LHCN-M2 (cell line): ENCODE measurements at places on chromosomes 7 and 10. TPM values are rescaled to one million over a fixed set of nuclear protein-coding genes. Genes with fewer than 3 reads are reported as not detected.
A peak's percentile ranks its signal among the peaks of the same experiment; 100 is the strongest.

The LBX1 gene
- 1.7 TPM in 2 replicates for total RNA-seq

The CALML5 gene
- not detected in 2 replicates for total RNA-seq

The HOXA10 gene
- total RNA-seq, result 12.8 and 13.2 TPM in 2 replicates

The WNT8B gene
- not detected in 2 replicates for total RNA-seq

The FAM241B gene
- not detected in 2 replicates for total RNA-seq

The FAM25C gene
- total RNA-seq, result not detected in 2 replicates

The CALCR gene
- not detected in 2 replicates for total RNA-seq

The TMEM273 gene
- not detected in 2 replicates for total RNA-seq

DNA sequence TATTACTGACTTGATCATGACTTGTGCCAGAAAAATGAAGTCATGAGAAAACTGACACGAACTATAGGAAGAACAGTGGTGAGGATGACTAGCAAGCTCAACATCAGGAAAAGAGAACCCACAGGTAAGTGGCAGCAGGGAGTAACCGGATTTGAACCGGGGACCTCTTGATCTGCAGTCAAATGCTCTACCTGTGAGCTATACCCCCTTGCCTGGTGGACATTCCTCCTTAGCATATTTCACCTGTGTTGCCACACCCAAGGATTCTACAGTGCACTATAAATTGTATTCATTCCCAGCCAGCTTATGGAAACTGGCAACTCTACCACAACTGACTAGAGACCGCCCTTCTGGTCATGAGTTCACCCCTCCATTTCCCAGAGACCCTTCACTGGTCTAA lies 97.5 kb upstream of the ZNF746 start:
- no peak for DNase-seq

GRCh38 chr7:108094933-108095710 lies 35.0 kb downstream of the LAMB4 start:
- DNase-seq, result peak; percentile 89

DNA sequence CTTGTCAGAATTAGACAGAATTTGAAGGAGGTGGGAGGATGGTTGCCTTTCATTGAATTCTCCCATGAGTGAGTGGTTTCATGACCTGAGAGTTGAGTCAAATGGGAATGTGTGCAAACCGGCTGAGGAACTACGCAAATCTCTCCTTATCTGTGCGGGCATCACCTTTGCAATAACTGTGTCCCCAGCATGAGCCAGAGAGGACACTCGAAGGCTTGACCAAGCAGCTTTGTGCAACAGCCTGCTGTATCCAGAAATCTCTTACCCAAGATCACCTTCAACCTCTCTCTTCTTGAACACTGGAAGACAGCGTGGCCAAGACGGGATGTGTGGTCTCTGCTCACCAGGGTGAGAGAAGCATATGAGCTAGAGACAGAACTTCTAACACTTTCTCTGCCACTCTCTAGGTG lies 93.8 kb upstream of the IKZF1 start:
- no peak for DNase-seq

DNA sequence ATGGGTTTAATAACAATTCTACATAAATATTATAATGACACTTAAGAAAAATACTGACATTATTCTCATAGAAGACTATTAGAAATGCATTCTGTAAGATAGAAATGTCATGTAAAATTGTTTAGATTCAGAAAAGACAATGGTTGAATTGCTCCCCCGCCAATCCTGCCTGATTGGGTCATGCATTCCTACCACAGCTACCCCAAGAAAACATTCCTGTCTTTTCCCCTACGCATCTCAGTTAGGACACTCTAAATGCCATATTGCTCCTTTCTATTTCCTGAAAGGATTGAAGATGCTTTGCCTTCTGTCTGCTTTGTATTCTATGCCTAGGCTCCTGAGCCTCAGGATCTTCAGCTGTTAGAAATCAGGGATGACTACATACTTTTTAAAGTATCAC lies 109.4 kb downstream of the DGKB start:
- DNase-seq, result no peak

GRCh38 chr7:155660059-155660757 lies 15.7 kb downstream of the RBM33 start:
- no peak for DNase-seq

DNA sequence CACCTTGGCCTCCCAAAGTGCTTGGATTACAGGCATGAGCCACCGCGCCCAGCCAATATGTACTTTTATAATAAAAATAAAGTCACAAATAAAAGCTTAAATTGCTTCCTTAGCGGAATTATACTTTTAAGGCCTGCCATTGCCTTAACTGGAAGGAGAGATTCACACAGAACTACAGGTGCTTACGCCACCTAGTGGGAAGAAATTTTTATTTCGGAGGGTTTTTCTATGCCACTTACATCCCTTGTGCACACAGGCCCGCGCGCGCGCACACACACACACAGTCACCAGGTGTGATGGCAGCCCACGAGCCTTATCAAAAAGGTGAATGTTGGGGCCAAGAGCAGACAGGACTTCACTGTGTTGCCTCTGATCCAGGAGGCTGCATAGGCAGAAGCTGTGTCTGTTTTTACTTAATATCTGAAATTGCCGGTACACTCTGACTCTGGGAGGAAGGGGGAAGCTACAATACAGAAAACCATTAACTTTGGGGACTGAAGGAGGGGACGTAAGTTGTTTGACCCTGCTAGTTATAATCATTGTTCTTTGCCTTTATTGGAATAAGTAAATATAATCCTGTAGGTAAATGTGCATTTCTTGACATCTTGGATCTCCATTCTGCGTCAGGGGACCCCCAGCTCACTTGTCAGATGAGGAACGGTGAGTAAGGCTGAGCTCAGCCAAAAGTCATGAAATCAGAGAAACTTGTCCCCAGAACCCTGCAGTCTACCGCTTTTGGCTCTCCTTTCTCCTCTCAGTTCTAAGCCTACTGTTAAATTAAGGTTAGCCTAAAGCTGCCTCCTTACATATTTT lies 87.1 kb downstream of the SLC16A9 start:
- DNase-seq, result peak; percentile 59

GRCh38 chr10:80068270-80068669 lies 10.2 kb upstream of the TMEM254 start:
- DNase-seq, result no peak

DNA sequence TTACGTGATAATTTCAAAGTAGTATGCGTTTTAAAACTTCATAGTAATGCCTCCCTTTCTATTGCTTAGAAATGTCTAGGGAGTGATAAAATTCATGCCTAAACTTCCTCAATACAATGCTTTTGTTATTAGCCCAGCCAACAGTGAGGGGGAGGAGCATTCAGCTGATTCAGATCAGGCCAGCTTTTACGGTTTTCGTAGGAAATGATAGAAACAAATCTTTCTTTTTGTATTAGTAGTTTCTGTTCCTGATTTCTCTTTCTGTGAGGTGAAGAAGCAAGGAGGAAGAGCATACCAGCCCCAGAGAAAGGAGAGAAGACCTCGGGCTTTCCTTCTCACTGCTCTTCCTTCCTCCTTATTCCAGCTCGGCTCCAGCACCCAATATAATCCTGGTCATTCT lies 35.2 kb upstream of the ITPRID1 start:
- DNase-seq, result no peak

DNA sequence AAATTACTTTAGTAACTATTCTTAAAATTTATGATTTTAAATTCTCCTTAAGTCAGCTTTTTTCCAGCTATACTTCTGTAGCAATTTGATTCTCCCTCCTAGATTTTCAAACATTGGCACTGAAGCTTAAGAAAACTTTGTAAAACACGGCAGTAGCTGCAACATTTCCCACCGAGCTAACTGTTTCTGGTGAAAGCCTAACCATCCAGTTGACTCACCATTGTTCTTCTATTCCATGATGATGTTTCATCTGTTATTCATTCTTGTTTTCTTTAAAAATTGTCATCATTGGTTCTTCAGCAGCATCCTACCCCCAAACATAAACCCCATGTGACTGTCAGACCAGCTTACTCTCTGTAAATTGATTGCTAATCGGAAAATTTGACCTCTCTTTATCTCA lies 312.3 kb downstream of the DGKB start:
- DNase-seq, result peak; percentile 71

GRCh38 chr7:52436278-52436677 lies 599.2 kb upstream of the POM121L12 start:
- no peak for DNase-seq

DNA sequence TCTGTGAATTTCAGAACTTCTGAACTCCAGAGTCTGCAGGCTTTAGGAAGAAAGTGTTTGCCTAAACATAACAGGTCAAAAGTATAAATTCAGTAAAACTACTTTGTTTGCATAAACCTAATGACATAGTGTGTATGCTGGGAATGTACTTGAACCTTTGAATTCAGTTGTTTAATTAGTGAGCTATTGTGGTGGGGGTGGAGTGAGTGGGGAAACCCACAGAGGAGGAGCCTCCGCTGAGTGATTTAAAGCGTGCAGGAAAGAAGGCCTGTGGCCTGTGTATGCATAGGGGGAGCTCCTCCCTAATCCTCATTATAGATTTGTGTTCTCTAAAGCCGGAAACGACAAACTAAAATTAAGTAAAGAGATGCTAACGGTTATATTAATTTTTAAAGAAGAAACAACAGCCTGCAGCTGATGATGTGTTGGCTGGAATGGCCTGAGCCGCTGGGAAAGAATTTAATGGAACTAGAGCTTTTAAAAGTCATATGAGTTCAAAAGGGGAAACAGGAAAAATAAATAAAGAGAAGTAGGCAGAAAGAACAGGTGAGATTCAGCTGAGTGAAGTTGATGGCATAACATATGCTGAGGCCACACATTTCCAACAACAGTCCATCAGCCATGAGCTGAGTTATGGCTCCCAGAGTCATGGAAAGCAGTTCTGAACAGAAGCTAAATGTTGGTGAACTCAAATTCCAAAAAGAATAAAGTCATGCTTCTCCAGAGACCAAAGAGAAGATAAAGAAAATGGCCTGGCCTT lies 595.0 kb downstream of the GRM8 start:
- no peak for DNase-seq

DNA sequence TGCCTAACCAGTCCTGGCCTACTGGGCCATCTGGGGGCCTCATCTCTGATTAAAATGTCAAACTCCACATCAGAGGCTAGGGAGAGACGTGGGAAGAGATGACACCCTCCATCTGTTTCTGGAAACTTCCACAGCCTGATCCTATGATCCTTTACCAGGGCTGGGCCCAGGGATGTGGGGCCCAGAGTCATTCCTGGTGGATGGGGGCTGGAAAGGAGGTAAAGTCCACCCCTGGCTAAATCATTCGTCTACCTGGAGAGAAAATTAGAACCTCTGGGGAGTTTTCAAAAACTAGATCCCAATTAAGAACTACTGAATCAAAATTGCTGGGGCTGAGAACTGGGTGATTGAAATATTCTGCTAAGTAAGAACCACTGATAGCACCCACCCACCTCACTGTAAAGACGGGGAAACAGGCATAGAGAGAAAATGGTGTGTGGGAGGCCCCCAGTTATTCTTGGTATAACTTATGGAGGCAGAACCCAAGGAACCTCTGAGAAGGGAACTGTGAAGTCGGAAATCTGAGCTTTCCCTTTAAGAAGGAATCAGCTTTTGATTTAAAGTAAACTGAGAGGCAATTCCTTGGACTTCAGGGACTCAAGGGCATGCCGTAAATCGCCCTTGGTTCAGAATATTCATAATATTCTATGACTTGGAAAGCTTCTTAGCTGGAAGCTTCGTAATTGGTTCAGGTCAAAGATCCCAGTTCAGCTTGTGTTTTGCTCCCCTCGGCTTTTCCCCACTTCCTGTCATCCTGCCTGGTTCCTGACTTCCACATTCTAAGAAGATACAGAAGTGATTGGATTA lies 53.1 kb downstream of the PRKAG2 start:
- DNase-seq, result no peak

GRCh38 chr7:15245831-15246230 lies 316.0 kb downstream of the AGMO start:
- no peak for DNase-seq

DNA sequence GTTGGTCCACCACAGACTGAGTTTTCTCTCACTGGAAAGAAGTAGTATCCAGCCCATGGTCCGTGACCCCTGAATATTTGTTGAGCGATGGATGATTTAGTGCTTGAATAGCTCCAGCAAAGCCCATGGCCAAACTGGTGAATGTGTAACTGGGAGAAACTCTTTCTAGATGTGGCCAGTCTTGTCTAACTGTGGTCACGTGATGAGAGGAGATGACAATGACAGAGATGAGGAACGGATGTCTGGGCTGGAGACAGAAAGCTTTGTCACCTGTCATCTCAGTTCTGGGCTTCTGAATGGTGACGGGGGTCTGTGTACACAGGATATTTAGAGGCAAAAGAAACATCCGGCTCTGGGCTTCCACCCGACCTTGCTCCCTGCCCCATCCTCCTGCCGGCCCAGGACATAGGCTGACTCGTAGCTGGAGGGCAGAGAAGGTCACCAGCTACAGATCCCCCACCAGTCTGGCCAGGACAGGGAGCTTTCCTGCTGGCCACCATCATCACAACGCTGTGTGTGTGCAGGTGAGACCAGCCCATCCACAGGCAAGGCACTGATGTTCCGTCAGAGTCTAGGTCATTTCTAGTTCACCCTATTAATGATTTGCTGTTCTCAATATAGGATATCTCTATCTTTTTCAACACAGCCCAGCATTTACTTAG lies 152.5 kb upstream of the TNS3 start:
- no peak for DNase-seq

DNA sequence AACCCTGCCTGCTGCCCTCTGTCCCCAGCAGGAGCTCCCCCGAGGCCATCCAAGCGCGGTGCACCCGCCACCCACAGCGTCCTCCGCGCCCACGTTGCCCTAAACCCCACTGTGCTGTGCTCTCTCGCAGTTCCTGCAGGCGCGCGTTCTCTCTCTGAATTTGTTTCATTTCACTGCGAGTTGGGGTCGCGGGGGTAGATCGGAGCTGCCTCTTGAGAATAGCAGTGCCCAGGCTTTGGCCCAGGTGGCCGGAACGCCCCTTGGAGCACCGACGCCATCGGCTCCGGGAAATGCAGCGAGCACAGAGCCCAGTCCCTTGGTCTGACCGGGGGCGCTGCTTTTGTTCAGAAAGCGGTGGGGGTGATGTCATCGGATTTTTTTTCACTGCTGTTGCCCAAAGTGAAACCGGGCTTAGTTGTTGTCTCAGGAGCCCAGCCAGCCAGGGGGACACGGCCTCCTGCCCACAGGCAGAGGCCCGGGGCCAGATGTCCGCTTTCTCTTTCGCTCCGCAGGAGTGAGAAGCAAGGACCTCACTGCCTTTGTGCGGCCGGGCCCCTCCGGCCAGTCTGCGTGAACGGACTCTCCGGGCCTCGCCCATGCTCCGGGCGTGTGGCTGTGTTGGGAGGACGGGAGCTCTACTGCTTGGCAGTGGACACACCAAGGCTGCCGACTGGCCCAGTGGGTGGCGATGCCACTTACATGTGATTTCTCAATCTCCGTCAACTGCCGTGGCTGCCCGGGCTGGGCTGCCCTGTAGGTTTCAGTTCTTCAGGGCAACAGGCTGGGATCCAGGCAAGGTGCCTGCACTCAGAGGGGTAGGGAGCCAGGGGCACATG lies 43.1 kb downstream of the FOXK1 start:
- DNase-seq, result peak; percentile 89
